ENCODE measurements at places on chromosomes 12 and 14. TPM values are rescaled to one million over a fixed set of nuclear protein-coding genes. Genes with fewer than 3 reads are reported as not detected.

GRCh38 chr12:57126061-57126460 lies 2.2 kb upstream of the LRP1 start:
- DNase-seq = no peak

GRCh38 chr14:50230701-50231474 lies 490 bp downstream of the SOS2 start:
- DNase-seq = peak; percentile 72

DNA sequence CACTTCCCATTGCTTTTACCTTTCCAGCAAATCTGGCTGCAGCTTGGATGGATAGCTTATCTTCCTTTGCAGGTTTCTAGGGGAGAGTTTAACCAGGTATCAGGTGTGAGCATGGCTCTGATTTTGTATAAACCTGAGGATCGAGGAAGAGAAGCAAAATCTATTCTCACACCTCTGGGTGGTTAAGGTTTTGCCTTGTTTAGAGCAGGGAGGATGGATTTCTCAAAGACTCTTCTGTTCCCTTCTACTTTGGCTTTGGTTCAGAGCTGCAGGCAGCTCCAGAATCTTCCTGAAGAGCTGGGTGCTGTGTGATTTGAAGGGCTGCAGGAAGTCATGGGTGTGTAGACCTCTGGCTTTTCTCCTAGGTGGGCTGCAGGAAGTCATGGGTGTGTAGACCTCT lies 1.7 kb downstream of the JDP2 start:
- no peak for DNase-seq

- peak; percentile 69 for DNase-seq
Observed at GRCh38 chr14:31990926-31991572, 86.1 kb upstream of the ARHGAP5 start.

Gene ESYT1
- total RNA-seq = 66.4 TPM

DNA sequence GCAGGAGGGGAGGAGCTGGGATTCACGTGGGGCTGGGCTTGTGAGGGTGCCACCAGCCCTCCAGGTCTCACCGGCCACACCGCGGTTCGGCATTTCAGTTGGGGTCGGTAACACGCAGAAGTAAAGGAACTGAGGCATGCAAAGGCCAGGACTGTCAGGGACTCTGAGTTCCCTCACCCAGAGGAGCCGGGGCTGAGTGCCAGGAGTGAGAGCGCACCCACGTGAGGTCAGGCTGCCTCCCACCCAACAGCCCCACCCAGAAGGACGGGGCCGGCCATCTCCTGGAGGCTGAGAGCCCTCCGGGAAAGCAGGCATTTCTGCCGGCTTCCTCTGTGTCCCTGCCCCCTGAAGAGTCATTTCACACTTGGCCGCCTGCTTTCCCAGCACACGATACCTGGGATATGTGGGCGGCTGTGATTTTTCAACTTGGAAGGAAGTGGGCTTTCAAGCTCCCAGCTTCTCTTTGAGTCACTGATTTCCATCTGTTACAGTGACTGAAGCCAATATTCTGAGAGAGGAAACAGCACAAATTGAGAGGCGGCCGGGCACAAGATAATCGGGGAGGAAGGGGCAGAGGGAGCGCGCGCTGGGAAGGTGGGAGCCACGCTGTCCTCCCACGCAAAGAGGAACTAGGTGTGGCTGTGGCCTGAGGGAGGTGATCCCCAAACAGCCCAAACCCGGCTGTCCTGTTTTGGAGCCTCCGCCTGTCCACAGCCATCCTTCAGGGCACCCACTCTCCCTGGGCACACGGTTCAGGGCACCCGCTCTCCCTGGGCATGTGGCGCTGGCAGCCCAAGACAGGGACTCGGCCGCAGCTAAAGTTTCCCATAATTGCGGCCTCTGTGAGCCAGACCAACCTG lies 19.0 kb downstream of the GALNT9 start:
- no peak for DNase-seq

DNA sequence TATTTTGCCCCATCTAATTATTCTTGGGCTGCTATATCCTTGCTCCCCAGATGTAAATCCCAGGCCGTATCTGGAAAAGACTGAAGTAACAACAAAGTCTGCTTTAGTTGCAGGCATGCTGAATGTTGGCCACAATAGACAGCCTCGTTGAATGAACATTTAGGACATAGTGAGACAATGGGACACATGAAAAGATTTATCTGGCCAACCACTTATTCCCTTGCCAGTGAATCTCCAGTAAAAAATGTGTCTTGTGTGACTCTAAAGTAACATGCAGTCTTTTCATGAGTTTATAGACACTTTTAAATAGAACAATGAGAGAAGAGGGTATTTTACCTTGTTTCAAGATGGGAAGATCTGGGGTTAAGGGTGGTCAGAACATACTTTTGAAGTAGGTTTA lies 60.2 kb upstream of the STXBP6 start:
- DNase-seq = no peak

DNA sequence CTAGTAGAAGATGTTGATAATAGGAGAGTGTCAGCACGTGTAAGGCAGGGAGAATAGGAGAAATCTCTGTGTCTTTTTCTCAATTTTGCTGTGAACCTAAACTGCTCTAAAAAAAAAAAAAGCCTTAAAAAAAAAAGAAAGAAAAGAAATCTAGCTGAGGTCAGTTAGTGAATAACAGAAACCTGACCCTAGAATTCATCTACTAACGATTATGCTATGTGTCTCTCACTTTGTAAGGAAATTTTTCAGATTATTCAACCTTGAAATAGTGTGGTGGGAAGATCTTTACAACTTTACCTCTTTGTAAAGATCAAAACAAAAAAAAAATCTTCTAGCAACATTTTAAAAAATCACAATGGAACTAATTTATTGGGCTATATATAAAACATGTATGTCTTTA lies 995.7 kb downstream of the GALC start:
- DNase-seq = no peak

GRCh38 chr12:52395761-52396434 lies 10.2 kb downstream of the KRT82 start:
- DNase-seq = peak; percentile 86

GRCh38 chr14:96364962-96365361 lies 1.6 kb downstream of the GSKIP start:
- DNase-seq = no peak

Gene PPM1H
- total RNA-seq = 1.9 TPM

- no peak for DNase-seq
Observed at GRCh38 chr14:61196792-61197191, 84.3 kb downstream of the TMEM30B start.

DNA sequence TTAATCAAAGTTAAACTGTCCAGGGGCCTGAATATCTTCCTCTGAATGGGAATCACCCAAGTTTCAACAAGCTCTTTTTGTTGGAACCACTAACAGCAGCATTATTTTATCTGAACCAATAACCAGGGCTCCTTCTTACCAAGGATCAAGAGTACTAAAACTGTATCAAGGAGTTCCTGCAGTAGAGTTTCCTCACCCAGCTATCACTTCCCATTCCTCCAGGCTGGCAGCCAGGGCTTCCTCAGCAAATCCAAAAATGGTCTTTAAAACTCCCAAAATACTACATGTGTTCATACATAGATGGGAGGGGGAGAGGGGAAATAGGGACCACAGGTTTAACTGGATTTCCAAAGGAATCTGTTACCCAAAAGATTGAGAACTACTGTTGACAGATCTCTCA lies 10.5 kb downstream of the FMNL3 start:
- no peak for DNase-seq

Gene TAS2R50
- total RNA-seq = 5.8 TPM

DNA sequence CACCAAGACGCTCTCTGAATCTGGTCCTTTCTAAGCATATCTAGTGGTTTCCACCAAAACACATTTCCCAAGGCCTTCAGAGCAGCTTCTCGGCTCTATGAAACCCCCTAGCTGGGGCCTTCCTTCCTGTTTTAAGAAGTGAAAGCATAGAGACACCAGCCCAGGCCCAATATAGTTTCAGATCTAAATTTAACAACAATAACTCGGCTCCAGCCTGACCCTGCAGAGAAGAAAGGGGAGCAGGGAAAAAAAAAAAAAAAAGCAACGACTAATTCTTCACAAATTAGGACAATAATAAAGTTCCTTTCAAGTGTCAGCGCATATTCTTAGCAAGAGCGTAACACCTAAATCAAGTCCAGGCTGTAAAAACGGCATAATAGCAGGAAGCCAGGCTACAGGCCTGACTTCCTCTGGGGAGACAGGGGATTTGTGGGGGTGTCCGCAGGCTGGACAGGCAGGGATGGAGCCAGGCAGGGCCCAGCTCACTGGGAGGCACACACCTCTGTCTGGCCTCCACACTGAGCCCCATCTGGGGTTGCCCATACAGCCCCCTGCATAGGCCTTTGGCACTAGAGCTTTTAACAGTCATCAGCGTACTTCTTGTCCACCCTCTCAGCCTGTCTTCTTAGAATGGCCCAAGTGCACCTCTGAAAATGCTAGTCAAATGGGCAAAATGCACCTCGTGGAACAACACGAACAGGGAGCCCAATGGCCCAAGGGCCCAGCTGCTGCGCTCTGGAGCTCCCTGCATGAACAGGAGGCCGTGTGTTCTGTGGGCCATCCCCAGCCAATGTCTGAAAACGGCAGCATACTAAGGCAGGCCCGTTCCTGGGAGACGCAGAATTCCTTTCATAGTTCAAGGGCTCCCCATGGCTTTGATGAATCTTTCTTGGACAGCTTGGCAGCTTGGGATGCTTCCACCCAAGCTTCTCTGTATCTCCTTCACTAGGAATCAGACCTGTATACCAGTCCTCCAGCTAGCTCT lies 772.9 kb downstream of the MED13L start:
- peak; percentile 29 for DNase-seq
